Fibroblast of the conjunctiva (primary cell): ENCODE measurements at places on chromosomes 13 and 19.

DNA sequence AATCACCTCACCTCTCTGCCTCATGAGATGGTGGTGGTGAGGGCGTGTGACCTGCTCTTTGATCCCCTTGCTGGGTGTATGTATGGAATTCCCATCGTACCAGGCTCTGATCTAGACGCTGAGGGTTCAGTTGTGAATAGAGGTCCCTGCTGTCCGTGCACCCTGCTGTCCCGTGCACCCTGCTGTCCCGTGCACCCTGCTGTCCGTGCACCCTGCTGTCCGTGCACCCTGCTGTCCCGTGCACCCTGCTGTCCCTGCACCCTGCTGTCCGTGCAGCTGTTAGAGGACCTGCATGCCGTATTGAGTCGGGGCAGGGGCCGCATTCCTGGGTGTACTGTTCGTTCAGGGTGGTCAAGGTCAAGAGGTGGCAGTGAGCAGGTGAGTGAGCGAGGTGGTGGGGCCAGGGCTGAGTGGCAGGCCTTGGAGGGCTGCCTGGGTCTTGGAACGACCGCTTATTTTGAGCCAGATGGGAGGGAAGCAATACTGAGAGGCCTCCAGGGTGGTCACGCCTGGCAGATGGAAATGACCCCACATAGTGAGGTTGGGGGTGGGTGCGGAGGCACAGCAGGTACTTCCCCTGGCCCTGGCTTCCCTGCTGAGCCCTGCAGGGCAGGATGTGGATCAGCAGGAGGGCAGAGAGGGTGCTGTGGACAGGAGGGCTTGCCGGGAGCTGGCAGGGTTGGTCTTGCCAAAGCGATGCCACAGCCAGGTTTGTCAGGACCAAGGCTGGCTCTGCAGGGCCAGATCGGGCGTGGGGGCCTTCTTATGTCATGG lies 4.6 kb upstream of the EPN1 start:
- no peak for DNase-seq

GRCh38 chr13:55160867-55161266 lies 1979.9 kb upstream of the PRR20A start:
- no peak for DNase-seq

- DNase-seq: peak; percentile 50
Measured at GRCh38 chr19:49690656-49691242, at the start of gene CPT1C. TSS of gene CPT1C (plus strand) at chr19:49691116. CDS start at chr19:49692253, 1,137 bp downstream.

GRCh38 chr19:5822181-5822844 lies 17.2 kb downstream of the FUT6 start:
- no peak for DNase-seq

DNA sequence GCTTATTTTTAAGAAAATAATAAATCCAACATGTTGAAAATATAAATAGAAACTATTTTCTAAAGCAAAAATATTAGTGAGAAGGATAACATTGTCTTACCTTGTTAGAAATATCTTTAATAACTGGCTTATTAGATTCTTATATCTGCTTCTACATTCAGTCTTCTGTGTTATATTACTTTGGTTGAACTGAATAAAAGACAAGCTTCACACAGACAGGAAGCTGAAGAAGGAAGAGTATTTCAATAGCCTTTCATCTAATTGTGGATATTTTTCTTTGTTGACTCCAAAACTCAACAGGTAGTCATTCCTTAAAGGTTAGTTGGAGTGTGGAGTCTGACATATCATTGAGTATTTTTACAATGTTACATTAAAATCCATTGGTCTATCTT lies 10.9 kb downstream of the SETDB2 start:
- DNase-seq: no peak

DNA sequence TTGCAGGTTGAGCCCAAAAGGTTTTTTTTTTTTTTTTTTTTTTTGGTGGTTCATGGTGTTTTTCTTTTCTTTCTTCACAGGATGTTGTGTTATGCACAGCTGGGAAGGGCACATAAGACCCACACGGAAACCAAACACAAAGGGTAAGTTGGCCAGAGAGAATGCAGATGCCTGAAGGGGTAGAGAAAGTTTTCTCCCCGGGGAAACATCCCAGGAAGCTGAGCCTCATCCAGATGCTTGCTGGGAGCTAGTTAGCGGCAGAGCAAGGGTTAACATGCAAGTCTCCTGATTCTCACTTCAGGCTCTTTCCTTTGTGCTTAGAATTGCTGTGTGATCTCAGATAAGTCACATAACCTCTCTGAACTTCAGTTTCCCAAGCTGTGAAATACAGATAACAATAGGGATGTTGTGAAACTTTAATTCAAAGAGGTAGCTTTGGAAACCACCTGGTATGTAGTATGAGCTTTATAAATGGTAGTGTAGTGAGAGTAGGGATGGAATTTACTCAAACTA lies 3.1 kb downstream of the ADGRE1 start:
- DNase-seq: no peak

- DNase-seq: no peak
Measured at GRCh38 chr19:38452430-38453366, 19.2 kb downstream of the RYR1 start.

DNA sequence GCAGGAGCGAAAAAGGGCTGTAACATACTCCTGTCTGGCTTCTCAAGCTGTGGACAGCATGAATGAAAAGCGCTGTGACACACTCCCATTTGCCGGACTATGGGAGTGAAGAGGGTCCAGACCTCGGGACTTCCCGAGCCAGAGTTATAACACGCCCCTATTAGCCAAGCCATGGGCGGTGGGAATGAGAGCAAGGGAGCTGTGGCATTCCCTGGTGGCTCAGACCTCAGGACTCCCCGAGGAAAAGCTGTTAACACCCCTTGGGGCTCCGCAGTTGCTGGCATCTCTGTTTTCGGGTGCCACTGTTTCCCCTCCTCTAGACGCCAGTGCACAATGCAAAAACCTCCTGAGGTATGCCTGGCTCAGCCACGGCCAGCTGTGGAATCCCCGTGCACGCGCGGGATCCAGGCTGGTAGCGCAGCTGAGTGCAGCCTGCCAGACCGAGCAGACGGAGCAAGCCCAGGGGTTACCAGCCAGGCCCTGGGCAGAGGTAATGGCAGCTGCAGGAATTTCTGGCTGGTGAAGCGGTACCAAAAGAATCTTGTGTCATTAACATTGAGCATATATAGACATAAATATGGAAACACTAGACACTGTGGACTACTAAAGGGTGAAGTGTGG lies 1534.6 kb upstream of the PRR20A start:
- no peak for DNase-seq

- DNase-seq: peak; percentile 5
Measured at GRCh38 chr19:37007587-37008220, 70.5 kb upstream of the ZNF420 start.

DNA sequence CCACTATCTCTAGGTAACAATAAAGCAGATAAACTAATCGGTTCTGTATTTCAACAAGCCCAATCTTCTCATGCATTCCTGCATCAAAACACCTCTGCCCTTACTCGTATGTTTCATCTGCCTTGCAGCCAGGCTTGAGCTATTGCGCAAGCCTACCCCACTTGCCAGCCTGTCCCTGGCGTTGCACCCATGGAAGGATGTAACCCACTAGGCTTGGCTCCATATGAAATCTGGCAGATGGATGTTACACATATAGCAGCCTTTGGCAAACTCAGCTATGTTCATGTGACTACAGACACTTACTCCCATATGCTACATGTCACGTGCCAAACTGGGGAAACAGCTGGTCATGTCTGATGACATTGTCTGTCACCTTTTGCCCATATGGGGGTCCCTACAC lies 11.9 kb upstream of the ZNF549 start:
- no peak for DNase-seq

DNA sequence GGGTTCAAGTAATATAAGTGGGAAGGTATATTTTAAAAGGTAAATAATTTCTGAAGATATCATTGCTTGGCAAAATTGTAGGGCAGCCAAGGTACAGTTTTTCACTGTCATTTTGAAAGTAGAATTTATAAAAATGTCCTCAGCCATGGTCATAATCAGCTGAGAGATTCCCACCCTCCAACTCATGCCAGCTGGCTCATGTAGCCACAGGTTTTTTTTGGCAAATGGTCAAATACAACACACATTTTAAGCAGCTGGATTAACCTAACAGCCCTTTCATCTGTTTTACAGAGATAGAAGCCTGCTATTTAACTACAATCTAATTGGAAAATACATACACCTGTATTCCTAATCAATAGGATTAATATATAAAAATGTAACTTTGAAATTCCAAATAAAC lies 619.2 kb upstream of the SGCG start:
- no peak for DNase-seq

DNA sequence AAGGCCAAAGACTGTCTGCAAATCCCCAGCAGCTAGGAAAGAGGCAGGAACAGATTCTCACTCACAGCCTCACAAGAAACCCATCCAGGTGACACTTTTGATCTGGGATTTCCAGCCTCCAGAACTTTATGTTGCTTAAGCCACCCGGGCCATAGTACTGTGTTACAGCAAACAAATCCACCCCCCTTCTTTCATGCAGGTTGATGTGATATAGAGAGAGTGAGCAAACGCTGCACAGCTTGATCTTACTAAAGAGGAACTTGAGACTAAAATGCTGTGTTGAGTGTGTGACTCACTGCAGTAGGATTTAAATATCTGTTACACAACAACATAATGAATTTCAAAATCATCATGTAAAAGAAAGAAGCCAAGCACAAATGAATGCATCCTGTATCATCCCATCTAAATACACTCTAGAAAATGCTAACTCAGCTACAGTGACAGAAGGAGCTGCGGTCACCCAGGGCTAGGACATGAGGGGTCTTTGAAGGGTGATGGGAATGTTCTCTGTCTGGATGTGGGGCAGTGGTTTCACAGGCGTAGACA lies 32.2 kb downstream of the RCBTB2 start:
- peak; percentile 79 for DNase-seq

- DNase-seq: no peak
Measured at GRCh38 chr13:99743094-99743493, 228.5 kb downstream of the ZIC5 start.

- DNase-seq: no peak
Measured at GRCh38 chr13:59728896-59729545, 434.7 kb downstream of the DIAPH3 start.

DNA sequence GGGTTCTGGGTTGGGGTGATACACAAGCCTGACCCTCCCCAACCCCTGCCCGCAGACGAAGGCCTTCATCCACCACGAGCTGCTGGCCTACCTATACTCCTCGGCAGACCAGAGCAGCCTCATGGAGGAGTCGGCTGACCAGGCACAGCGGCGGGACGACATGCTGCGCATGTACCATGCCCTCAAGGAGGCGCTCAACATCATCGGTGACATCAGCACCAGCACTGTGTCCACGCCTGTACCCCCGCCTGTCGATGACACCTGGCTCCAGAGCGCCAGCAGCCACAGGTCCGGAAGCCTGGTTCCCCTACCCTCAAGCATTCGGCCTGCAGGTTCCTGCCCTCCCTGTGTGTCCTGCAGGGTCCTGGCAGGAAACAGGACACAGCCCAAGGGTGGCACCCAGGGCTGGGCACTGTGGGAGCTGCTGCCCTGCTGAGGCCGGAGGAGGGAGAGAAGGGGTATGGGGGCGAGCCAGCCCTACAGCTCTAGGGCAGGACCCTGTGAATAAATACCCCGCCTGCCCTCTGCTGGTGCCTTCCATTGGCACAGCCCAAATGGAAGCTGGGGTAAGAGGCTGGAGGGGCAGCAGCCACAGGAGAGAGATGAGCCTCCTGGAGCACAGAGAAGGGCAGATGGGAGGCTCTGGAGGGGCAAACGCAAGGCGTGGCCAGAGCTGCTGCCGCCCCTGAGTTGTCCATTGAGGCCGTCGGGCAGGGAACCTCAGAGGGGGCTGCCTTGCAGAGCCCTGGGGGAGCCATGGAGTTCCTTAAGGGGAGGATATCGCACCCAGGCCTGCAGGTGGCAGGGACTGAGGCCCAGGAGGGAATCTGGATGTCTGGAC lies 6.8 kb downstream of the TMED1 start:
- no peak for DNase-seq

DNA sequence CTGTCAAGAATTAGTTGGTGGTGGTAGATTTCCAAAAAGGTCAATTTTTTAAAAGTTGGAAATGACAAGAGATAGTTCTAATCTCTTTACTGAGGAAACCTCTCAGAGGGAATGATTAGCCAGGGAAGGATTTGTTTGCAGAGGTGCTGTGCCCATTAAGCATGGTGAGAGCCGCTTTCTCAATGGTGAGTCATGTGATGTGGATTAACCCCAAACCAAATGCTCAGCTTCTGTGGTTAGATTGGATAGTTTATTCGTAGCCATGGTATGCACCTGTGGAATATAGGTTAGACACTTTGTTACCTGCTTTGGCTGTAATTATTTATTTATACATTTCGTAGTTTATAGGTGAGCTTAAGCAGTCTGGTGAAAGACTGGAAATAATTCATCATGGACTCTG lies 7.1 kb downstream of the HNRNPM start:
- no peak for DNase-seq

- no peak for DNase-seq
Measured at GRCh38 chr19:39172700-39173501, 23.9 kb upstream of the NCCRP1 start.

DNA sequence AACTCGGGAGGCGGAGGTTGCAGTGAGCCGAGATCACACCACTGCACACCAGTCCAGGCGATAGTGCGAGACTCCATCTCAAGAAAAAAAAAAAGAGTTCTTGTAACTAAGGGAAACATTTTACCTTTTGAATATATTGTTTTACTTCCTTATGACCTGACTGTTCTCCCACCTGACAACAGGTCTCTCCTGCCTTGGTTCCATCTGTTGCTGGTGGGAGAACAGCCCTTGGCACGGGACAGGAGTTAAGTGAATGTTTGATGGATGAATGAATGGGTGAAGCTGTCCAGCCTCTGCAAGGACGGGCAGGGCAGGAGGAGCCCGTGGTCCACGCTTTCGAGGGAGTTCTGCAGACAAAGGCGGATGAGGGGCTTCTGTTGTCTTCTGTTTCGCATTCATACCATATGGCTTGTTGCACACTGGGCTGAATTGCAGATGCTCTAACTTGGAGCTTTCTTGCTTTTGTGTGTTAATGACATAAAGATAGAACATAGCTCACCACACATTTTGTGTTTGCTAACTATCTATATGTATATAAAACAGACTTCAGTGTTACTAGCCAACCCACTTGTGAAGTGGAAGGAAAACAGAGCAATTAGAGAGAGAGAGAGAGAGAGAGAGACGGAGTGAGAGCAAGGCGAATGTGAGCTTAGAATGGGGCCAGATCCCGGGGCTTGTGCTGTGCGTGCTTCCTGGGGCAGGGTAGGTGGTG lies 16.2 kb upstream of the CCNE1 start:
- no peak for DNase-seq

DNA sequence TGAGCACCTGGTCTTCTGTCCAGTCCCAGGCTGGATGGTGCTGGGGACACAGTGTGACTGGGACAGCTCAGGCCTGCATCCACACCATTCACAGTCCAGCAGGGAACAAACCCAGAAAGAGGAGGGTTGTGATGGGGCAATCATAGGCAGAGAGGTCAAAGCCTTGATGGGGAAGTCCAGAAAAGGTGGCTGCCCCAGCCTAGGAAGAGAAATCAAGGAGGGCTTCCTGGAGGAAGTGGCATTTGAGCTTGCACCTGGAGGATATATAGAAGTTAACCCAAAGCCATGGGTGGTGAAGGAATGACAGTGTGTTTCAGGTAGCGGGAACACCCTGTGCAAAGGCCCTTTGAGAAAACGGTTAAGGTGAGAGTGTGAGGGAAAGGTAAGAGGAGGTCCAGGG lies 2.6 kb upstream of the PRX start:
- DNase-seq: no peak

GRCh38 chr13:20831933-20832332 lies 58.2 kb upstream of the EEF1AKMT1 start:
- no peak for DNase-seq
